ENCODE measurements at places on chromosomes 7 and 10.
A peak's percentile ranks its signal among the peaks of the same experiment; 100 is the strongest.

DNA sequence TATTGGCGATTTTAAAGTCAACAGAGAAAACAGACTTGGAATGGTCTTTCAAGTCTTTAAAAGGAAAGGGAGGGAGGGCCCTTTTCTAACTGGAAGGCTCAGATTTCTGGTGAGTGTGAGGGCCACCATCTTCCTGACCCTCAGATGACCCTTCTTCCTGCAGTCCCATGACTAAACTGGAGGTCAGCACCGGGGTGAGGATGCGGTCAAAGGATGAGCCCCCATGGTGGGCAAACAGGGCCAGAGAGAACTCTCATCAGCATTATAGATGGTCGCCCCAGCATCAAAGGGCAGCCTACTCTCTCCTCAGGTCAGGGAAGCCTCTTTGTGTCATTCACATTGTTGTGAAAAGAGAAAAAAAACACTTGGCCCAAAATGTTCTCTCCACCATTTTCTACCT lies 219.2 kb downstream of the LRMDA start:
- no peak for DNase-seq

DNA sequence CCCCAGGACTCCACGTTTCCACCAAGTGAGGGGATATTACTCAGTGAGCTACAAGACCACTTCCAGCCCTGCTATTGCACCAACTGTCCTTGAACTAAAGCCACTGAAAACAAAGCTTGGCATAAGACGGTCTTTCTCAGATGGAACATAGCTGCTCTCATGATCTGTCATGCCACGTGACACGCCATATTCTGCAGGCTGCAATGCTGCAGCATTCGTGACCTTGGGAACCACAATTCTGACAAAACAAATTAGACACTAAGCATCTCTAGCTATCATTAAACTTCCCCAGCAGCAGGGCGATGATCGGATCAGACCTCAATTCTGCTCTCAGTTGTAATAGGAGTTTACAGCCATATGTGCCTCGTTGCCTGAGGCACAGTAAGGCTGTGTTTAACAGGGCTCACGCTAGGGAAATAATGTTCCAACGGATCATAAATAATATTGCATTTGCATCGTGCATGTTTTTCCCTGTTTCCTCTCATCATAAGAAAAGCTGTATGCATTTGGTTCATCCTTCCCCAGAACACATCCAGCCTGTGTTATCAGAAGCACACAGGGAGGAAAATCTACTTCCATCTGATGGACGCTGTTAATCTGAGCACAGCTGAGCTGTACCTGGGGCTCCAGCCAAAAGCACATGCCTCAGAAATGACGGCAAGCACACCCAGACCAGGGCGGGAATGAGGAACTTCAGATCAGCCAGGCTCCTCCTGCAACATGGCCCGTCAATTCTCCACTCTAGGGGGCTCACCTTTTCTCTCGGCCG lies 38.6 kb upstream of the CNPY1 start:
- DNase-seq: no peak

GRCh38 chr10:30546511-30546910 lies 83.0 kb downstream of the LYZL2 start:
- no peak for DNase-seq

DNA sequence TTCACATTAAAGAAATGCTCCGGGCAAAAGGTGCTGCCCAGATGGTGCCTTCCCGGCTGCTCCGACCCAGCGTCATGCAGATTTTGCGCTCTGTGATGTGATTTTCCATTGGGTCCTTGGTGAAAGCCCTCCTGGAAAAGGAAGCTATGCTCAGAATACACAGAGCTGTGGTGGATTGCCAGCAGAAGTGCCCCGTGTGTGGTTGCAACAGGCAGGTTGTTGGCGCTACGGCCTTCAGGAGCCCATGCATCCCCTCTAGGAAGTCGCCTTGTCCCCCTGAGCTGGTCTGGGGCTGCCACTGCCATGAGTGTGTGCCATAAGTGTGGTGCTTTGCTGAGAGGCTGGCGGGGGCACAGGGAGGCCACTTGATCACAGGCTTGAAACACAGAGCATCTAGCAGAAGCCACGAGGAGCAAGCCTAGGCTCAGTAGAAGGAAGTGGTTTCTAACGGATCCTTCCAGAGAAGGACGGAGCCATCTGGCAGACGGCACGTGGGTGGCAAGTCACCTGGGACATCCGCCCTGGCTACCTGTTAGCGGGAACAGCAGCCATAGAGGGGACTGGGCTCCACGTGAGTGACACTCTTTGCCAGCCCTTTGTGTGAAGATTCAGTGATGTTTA lies 210.9 kb downstream of the CUX1 start:
- no peak for DNase-seq

GRCh38 chr7:143245123-143245522 lies 18.1 kb upstream of the GSTK1 start:
- no peak for DNase-seq

- no peak for DNase-seq
Observed at GRCh38 chr7:94047956-94048355, 43.8 kb upstream of the BET1 start.

DNA sequence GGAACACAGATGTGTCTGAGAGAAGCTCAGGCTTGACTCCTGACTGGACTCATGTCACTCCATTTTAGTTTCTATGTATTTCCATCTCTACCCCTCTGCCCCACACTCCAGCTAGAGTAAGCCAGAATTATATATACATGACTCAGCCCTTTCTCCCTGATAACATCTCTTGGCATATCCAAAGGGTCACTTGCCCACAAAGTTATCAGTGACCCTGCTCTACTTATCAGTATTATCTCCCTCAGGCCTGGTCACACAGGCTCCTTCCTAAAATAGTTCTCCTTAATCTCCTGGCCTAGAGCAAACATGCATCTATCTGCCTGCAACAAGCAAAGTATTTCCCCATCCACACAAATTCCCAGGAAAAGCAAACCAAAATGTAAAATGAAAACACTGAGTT lies 598.3 kb downstream of the SUGCT start:
- DNase-seq: no peak

DNA sequence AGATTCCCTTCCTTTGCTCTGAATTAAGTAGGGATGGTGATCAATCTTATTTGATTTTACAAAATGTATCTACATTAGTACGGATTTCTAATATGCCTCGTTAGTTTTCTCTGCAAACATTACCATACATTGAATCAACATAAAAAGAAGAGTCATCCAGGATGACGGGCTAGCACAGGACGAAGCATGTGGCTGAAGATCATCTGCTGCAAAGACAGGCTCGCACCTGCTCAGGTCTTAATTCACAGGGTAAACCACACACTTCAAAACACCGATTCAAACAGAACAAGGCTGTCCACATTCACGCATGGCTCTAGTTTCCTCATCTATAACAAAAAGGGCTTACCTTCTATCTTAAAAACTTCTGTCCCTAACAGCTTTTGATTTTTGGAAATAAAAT lies 323.0 kb downstream of the PARD3 start:
- no peak for DNase-seq

- DNase-seq: no peak
Observed at GRCh38 chr10:79559726-79560125, 481 bp downstream of the SFTPA2 start.

GRCh38 chr10:106793617-106794016 lies 370.9 kb downstream of the SORCS1 start:
- DNase-seq: no peak

DNA sequence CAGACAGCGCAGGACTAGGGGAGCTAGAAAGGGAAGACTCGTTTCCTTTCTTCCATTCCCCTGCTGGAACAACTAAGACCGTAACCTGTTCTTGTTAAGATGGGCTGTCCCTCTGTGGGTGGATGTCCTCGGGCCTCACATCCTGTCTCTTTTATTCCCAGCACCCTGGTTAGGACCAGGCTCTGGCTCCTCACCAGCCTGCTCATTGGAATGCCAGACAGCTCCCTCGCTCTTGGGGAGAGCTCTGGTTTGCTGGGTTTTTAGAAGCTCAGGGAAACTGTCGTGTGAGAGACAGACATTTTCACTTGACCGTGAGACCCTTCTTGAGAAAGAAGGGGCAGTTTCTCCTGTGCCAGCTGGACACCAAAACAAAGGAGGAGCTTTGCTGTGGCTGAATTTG lies 58.1 kb upstream of the HABP2 start:
- no peak for DNase-seq

- no peak for DNase-seq
Observed at GRCh38 chr7:128886391-128887168, 23.9 kb downstream of the ATP6V1F start.

- DNase-seq: no peak
Observed at GRCh38 chr10:86540016-86540415, 18.4 kb upstream of the WAPL start.

DNA sequence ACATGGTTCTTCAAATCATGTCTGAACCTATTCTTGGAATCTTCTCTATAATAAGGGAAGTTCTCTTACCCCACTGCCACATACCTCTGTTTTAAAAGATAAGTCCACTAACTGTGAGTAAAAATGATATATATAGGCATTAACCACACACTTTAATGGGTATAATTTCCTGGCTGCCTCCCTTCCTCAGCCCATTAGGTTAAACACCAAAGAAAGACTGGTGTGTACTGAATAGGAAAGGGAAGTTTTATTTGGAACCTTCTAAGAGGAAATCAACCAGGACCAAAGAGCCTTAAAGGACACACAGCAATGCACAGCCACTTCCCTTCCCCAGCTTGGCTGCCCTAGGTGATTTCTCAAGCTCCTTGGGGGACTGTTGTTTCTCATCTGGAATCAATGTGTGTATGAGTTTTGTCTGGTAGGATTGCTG lies 5.0 kb upstream of the WBP1L start:
- DNase-seq: no peak

DNA sequence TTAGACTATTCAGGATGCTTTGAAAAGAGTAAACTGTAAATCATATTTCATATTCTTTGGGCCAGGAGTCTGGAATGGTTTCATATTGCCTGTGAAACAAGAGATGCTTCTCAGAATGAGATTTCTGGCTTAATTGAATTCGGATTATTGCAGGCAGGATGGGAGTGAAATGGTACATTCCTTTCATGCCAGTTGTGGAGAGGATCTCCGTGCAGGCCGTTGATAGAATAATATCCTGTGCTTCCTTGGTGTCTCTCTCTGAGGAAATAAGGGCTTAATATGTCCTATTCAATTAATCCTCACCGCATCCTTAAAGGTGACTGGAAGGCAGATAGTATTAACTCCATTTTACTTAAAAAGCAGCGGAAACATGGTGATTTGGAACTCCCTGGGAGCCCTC lies 56.6 kb downstream of the CUX1 start:
- no peak for DNase-seq

- no peak for DNase-seq
Observed at GRCh38 chr10:51214207-51215196, 140.2 kb downstream of the PRKG1 start.

GRCh38 chr7:2299131-2299829 lies 15.0 kb downstream of the SNX8 start:
- peak; percentile 10 for DNase-seq

- DNase-seq: no peak
Observed at GRCh38 chr10:81876253-81877077, 1.5 kb downstream of the NRG3 start.

- DNase-seq: no peak
Observed at GRCh38 chr7:47373871-47374451, 207.9 kb downstream of the TNS3 start.

- no peak for DNase-seq
Observed at GRCh38 chr10:1569208-1569607, 168.1 kb downstream of the ADARB2 start.

DNA sequence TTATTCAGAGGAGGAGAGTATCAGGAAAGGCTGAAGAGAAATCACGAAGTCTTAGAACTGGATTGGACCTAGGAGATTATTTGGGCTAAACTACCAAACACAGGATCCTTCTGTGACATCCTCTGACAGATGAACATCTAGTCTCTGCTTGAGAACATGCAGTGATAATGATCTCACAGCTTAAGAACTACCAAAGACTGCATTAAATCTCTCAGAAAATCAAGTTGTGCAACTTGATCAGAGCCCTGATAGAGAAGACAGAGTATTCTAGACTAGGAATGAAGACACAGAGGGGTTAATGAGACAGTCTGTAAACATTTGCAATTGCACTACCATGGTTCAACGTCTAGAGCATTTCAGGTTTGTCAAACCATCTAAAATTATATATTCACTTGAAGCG lies 37.1 kb upstream of the AGBL3 start:
- no peak for DNase-seq

Measured in stimulated activated naive CD4-positive, alpha-beta T cell treated with Interleukin-2 at 50 U/mL for 16 hours (primary cell).